NCI-H82 (cell line): ENCODE measurements at places on chromosomes 7 and 10.

- DNase-seq, result no peak
Observed at GRCh38 chr7:112556633-112557032, 75.8 kb downstream of the LSMEM1 start.

DNA sequence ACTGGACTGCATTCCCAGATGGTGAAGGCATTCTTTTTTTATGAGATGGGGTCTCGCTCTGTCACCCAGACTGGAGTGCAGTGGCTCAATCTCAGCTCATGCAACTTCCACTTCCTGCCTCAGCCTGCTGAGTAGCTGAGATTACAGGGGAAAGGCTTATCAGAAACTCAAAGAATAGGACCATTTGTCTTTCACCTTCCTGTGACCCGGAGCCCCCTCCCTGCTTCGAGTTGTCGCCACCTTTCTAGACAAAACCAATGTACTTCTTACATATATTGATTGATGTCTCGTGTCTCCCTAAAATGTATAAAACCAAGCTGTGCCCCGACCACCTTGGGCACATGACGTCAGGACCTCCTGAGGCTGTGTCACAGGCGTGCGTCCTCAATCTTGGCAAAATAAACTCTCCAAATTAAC is 1.8 kb upstream of the METTL27 start:
- no peak for DNase-seq

DNA sequence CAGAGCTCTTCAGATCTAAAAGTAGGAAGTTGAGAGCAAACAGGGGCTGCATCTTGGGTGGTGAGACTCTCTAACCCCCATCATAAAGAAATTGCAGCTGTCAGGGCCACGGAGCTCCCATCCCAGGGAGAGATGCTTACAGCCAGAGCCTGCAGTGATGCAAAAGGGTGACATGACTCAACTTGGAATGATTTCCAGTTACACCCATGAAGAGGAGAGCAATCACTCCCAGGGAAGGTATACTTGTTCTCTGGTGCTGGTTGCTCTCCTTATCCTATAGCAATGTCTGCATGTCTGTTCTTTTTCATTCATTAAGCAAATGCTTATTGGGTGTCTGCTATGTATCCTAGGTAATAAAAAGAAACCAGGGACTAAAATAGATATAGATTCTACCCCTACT is 228.0 kb downstream of the RAB11FIP2 start:
- DNase-seq, result no peak

- DNase-seq, result peak; percentile 86
Observed at GRCh38 chr10:92590623-92591549, 2.0 kb upstream of the KIF11 start.

DNA sequence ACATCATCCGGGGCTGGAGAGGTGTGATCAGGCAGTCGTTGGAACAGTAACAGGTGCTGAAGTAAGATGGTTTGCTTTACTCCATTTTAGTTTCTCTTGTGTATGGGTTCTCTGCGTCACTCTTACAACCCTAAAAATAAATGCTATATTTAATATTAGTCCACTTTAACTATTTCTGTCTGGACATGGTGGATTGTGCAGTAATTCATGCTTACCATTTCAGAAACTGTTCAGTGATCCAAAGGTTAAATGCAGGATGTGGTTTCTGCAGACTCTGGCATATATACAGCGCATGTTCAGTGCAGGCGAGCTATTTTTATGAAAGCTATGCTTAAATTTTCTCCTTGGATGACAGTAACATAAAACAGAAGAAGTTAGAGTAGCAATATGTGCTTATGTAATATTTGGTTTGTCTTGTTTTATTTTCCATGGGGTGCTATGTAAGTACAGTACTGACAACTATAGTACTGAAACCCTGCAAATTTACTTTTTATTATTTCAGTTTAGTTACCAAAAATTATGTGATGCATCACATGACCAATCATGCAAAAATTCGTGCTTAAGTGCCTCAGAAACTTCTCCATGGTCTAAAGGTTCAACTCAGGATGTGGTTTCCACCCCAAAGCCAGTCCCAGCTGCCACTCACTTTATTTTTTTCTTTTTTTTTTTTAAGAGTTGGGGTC is 46.6 kb upstream of the GRID1 start:
- DNase-seq, result no peak

DNA sequence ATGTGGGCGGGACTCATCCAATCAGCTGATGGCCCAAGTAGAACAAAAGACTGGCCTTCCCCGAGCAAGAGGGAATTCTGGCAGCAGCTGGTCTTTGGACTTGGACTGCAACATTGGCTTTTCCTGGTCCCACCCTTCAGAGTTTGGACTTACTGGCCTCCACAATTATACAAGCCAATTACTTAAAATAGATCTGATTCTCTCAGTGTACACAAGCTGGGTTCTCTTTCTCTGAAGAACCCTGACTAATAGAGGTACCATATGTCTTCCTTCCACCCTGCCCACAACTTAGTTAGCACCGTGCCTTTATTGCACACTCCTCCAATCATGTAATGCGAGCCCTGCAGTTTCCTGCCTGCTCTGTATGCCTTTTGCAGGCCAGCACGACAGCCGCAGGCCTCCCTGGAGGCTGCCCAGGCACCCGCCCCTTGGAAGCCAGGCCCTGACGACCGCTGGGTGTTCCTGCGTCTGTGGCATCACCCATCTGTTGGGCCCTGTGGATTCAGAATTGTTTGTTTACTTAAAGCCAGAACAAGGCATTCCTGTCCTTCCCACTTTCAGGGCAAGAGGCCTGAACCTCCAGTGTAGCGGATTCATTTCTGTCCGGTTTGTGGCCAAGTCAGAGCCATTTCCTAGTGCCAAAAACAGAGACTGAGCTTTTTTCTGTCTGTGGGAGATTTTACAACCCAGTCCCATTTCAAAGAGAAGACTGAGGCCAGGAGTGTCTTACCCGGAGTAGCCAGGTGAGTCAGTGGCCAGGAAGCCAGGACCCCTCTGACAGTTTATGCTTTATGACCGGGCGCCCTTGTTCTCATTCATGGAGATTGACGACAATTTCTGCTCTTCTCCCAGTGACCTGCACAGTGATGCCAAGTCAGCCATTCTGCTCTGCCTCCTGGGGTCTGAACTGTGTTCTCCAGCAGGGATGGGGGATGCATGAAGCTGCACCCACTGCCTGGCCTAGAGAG is 968 bp upstream of the INMT start:
- no peak for DNase-seq

- DNase-seq, result no peak
Observed at GRCh38 chr7:3630081-3630480, 329.0 kb downstream of the SDK1 start.

DNA sequence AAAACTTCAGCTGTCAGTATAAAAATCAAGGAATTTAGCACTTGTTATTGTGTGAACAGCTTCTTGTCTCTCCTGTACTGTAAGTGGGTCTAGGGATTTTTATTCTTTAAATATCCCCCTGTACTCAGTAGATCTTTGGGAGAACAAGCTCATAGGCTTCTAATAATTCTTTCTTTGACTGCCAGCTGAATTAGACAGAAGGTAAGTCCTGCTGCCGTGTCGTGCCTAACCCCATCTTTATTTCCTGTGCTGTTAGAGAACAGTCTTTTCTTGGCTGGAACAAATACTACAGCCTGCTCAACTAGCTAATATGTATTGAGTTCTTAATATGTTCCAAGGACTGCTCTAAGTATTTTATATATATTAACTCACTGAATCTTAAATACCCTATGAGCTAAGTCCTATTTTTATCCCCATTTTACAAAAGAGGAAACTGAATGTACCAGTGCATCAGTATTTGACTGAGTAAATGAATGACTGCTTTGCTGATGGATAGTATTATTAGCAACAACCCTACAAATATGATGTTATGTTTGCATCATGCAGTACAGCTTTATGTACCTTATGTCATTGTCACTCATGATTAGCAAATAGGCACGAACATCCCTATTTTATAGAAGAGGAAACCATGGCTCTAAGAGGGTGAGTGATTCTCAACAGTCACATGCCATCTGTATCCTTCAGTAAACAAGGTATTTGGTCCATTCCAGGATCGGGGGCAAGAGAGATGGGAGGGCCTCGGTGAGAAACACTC is 5.5 kb upstream of the DUSP5 start:
- DNase-seq, result peak; percentile 10

DNA sequence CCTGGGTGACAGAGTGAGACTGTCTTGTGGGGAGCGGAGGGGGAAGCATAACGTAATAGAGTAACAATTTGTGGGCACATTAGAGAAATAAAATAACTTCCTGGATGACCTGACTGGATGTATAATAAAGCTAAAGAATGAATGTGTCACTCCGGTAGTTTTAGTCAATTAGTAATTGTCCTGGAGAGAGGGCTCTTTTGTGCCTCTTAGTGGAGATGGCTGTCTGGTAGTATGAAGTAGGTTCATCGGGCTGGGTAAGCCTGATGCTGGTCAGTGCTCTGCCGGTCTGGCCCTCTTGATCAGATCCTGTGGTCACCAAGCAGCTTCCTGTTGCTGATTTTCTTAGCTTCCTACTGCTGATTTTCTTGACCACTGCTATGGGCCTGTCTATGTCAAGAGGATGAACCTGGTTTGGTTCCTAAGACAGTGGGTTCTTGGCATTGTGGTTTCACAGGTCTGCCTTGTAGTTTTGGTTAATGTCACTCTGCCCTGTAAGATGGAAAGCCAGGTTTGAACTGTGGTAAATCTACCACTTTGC is 34.1 kb downstream of the ZRANB1 start:
- no peak for DNase-seq

DNA sequence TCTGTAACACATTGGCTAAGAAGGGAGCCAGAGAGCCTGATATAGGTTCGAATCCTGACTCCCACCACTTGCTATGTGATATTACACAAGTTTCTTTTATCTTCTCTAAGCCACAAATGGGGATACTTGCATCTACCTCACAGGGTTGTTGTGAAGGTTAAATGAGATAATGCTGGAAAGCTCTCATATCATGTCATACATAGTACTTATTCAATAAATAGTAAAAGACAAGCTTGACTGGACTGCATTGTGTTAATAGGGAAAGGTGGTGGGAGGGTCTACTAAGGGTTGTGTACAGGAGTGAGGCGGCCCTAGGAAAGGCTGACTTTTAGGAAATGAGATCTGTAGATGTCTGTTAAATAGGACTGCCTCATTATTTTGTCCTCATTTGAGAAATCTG is 35.8 kb upstream of the DNMBP start:
- DNase-seq, result no peak

- no peak for DNase-seq
Observed at GRCh38 chr10:79203014-79203644, 134.4 kb downstream of the ZMIZ1 start.
